Mucosa of descending colon (tissue), 3 donors: ENCODE measurements at places on chromosomes 3 and 15.

- no peak for DNase-seq
Observed at GRCh38 chr3:191962324-191962723, 501.4 kb downstream of the PYDC2 start.

- DNase-seq = no peak
Observed at GRCh38 chr15:29676961-29677402, 145.3 kb downstream of the TJP1 start.

GRCh38 chr15:82571722-82572222, 31.5 kb upstream of the RPS17 start:
- DNase-seq = peak; percentile 34

GRCh38 chr3:152595975-152596821, 238.7 kb upstream of the P2RY1 start:
- DNase-seq = peak; percentile 79

DNA sequence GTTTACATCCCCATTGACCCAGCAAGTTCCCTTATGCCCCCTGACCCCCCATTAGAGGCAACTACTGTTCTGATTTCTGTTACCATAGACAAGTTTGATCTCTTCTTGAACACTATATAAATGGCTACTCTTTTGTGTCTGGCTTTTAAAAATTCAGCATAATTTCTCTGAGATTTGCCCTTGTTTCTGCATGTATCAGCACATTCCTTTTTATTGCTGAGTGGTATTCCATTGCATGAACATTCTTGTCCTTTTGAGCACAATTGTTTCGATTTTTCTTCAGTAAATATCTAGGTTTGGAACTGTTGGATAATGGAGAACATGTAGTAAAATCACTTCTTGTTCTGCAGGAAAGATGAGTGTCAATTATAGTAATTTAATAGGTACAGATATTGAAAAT, 49.1 kb upstream of the MYRIP start:
- DNase-seq = no peak

GRCh38 chr15:47349179-47349578, 368.1 kb upstream of the SEMA6D start:
- DNase-seq = no peak

- no peak for DNase-seq
Observed at GRCh38 chr3:120749843-120750242, 7.3 kb downstream of the GTF2E1 start.

DNA sequence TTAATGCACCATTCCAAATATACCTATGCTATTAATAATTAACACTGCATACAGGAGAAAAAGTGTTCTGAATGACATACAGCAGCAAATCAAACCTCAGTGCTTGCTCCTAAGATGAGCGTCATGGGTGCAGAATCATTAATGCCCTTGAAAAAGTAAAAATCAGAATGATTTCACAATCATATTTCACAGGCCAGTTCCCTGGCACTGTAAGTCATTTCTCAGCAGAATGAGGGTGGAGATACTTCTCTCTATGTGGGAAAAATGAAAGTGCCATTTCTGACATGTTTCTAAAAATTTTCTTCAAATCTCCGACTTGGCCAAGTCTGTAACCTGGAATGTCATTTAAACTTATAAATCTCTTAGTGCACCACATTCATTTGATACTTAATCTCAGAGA, 549.8 kb upstream of the AGTR1 start:
- DNase-seq = no peak

- no peak for DNase-seq
Observed at GRCh38 chr3:170469151-170470062, 50.7 kb downstream of the CLDN11 start.

DNA sequence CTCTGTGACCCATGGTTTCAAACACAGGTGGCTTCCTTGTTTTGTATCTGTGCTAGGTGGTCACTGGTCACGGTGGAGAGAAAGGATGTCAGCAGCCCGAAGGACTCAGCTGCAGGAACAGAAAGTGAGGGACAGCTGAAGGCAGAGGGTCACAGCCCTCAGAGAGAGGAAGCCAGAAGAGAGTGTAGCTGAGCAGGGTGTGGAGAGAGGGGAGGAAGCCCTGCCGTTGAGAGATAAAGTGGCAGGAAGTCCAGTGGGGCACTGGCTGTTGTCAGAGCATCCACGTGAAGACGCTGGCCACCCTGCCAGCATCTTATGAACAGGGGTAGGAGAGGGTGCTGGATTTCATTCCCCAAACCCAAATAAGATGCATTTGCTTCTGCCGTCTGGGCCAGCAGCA, 36.9 kb downstream of the LIMD1 start:
- no peak for DNase-seq

GRCh38 chr3:136703429-136703828, 48.7 kb downstream of the STAG1 start:
- no peak for DNase-seq

GRCh38 chr3:4672725-4673275, 179.7 kb downstream of the ITPR1 start:
- DNase-seq = no peak

DNA sequence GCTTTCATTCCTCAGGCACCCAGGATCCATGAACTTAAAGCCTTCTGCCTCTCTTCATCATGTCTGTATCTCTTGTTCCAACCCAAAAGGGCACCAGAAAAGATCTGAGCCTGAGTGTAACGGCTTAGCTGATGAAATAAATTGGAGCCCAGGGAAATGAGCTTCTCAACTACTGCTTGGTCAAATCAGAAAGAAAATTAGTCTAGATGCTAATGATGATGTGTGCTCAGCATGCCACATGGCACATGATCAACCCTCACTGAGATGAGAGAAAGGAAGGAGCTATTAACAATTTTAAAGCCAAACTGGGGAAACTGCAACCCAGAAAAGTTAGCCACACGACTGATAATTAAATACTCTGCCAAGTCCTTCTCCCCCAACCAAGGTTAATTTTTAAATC, 325.7 kb downstream of the CNTN3 start:
- DNase-seq = no peak

- DNase-seq = no peak
Observed at GRCh38 chr3:66434726-66435125, 66.1 kb downstream of the LRIG1 start.

GRCh38 chr3:193295985-193296384, 55.0 kb downstream of the PLAAT1 start:
- DNase-seq = no peak

- DNase-seq = no peak
Observed at GRCh38 chr3:39398700-39399099, 7.8 kb upstream of the RPSA start.

DNA sequence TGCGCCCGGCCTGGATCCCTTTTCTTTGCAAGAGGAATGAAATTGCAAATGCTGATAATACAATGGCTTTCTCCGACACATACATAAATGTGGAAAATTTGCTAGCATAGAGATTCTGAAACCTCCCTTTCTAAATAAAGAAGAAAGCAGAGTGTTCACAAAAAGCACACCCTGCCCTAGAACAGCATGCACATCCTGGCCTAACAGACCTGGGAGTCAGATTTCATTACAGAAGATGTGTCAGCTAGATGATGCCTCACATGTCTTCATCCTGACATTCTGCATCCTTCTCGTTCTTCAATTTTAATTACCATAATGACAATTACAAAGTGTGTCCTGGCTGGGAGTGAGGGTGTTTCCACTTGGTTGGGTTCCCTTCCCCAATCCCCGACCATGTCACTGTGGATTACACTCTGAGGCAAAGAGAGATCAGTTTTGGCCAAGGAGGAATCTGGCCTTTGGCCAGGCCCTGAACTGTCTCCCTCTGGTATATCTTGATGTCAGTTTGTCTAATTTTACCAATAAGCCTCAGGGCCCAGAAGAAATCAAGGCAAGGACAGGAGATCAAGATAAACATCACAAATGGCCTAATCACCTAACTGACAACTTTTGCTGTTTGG, 104.9 kb upstream of the SPATA12 start:
- no peak for DNase-seq

DNA sequence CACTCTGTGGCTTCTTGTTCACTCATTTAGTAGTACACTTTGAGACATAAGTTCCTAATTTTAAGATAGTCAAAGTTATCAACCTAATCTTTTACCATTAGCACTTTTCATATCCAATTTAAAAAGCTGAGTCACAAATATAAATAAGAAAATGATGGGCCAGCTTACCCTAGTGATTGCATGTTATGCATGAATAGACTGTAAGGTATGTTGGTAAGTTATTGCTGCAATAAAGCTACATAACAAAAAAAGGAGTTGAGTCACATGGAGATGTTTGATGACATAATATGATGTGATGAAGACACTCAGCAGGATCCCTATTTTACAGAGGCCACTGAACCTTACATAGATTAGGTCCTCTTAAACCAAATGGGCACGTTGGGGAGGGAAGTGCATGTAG, 161.3 kb downstream of the OCA2 start:
- DNase-seq = no peak

GRCh38 chr3:72238010-72238691, 453.2 kb upstream of the PROK2 start:
- DNase-seq = no peak

DNA sequence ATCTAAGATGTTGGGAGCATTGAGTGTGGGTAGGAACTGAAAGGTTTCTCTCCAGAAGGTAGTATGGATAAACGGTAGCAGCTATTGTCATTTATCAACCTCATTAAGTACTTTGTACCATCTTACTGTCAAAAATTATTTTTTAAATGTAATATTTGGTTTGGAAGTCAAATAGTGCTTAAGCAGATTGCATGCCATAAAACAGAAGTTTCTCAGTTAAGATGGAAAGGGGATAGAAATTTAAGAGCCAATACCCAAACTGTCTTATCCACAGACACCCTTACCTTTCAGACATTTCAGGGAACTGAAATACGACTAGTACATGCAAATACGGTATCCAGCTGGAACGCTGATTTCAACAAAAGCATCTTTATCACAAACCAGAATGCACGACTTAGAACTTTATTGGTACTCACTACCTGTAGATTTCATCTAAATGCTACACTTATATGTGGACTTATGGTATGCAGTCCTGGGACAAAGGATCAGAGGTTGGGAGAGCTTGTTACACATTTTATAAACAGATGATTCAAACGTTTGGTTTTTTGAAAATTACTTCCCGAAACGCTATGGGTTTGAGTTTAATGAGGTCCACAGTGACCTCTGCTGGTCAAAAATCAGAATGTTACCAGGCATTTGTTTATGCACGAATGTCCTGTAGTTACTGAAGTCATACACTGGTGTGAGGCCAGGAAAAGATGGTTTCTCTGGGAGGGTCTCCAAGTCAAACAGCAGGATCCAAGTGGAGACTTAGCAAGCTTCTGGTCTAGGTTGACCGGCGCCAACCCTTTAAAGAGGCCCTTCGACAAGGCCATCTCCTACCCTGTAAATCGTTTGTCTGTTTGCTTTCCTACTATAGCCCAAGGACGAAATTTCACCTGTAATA, 45.7 kb upstream of the DUT start:
- DNase-seq = no peak

DNA sequence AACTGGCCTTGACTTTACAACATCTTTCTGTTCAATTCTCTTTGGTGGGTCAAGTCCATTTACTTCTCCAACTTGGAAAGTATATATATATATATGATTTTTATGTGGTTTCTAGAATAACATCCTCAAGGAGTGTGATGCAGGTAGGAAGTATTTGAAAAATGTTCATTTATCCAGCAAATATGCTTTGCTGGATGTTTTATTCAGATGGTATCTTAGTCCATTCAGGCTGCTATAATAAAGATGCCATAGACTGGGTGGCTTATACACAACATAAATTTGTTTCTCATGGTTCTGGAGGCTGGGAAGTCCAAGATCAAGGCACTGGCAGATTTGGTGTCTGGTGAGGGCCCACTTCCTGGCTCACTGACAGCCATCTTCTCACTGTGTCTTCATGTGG, 168.7 kb upstream of the RASGRP1 start:
- no peak for DNase-seq

GRCh38 chr3:50572158-50572557, 2.8 kb downstream of the HEMK1 start:
- DNase-seq = peak; percentile 80

- no peak for DNase-seq
Observed at GRCh38 chr3:16392717-16393116, 120.8 kb downstream of the RFTN1 start.

DNA sequence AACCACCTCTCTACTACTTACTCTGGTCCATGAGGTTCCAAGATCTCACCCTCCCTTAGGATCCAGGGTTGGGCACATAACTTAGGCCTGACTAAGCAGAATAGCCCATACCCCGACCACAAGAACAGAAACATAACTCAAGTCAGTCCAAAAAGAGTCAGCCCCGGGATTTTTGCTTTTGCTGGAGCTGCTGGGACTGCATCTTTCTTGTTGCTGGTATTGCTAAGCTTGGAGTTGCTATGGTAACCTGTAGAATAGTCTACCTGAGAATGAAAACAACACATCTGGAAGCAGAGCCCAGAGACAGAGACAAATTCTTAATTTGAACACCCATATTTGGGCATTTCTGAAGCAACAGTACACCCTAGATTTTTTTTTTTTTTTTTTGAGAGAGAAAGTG, 6.5 kb downstream of the RUBCN start:
- no peak for DNase-seq

GRCh38 chr3:155869691-155870090, 759 bp upstream of the GMPS start:
- DNase-seq = no peak

DNA sequence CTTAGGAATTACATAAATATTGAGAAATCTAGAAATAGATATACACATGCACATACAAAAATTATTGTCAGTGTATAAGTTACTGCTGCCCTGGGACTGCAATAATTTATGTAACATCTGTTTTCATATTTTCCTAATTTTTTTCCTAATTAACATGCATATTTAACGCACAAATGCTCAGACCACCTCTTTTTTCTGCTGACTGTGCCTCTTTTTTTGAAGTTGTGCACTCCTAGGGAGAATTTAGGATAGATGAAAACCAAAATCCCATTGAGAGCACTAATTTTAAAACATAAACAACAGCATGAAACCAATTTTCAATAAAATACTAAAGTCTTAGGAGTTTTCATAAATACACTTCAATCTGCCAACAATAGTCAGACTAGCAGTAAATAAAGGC, 154.0 kb downstream of the TBC1D5 start:
- DNase-seq = no peak

DNA sequence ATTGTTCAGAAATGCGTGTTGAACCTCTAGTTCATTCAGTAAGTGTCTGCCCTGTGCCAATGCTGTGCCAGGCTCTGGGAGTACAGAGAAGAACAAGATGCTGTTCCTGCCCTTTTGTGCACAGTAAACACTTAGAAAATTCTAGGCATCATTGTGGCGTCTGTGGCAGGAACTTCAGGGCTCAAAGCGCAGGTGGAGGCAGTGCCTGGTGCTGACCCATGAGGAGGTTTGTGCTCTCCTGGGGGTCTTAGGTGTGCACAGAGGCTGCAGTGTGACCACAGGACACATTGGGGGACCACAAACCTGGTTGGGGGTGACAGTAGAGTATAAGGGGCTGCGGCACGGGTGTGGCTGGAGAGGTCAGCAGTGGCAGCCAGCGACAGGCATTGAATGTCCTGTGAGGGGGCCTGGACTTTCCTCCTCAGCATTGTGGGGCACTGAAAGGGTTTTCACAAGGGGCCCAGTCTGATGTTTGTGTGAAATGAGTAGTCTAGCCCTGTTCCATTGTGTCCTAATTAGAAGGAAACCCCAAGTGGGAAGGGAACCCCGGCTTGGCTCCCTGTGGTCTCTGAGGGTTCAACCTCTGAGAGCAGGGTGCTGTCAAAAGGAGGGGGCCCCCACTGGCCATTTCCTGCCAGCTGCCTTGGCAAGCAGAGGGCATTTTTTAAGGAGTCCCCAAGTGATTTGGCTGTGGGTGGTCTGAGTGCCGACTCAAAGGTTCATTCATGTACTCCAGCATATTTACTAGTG, 20.9 kb downstream of the MRAS start:
- DNase-seq = no peak
